CD4-positive, alpha-beta T cell treated with Interleukin-15 for 4 hours (primary cell): ENCODE measurements at places on chromosomes 3 and 15.

DNA sequence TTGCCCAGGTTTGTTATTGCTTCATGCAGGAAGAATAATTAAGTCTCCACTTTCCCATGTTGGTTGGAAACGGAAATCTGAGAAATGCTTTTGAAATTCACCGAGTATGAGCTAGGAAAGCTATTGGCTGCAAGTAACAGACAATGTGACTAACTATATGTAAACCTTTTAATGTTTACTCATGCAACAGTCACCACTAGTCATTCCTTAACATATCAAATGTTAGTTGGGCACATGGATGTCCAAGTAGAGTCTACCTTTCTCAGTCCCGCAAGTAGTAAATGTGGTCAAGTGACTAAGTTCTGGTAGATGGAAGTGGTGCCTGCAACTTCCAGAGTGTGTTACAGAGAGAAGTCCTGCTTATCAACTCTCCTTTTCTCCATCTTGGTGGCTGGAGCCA lies 52.5 kb downstream of the KLF15 start:
- no peak for DNase-seq

- no peak for DNase-seq
These were observed 16.0 kb upstream of the LRRK1 start for GRCh38 chr15:100903168-100903554.

DNA sequence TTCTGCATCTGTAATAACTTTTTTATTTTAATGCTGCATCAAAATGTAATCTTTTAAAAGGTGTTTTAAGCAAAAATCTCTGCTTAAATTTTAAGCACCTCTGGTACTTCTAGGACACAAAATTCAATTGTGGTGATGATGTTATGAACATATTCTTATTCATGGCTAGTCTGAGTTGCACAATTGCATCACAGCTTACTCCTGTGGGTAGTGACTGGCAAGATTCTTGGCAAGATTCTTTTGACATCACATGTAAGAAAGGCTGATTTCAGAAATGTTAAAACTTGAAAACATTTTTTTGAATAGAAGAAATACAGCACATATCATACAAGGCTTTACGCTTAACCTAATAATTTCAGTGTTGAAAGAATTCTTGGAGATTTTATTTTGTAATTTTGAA lies 35.7 kb downstream of the IQCH start:
- DNase-seq, result no peak

DNA sequence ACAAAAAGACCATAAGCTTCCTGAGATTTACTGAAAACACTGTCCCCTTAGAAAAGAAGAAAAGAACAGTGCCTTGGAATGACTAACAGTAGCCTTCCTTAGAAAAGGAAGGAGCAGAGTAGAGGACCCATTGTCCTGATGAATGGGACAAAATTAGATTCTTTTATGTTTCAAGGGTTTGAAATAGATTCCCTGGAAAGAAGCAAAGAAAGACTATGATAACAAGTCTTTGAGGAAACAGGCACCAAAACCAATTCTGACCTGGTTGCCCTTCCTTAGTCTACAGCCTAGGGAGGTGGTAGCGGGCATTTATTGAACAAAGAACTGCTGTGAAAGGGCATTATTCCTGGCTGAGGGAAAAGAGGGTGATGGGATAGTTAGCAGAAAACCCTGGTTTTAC lies 1024.8 kb downstream of the TBL1XR1 start:
- no peak for DNase-seq

- DNase-seq, result no peak
These were observed 470.6 kb upstream of the BCHE start for GRCh38 chr3:166307756-166308350.
